ENCODE measurements at places on chromosomes 2 and 18.

GRCh38 chr2:26687328-26687727 lies 5.2 kb upstream of the KCNK3 start:
- no peak for DNase-seq

- no peak for DNase-seq
Measured at GRCh38 chr2:191048073-191048472, 34.1 kb upstream of the STAT1 start.

DNA sequence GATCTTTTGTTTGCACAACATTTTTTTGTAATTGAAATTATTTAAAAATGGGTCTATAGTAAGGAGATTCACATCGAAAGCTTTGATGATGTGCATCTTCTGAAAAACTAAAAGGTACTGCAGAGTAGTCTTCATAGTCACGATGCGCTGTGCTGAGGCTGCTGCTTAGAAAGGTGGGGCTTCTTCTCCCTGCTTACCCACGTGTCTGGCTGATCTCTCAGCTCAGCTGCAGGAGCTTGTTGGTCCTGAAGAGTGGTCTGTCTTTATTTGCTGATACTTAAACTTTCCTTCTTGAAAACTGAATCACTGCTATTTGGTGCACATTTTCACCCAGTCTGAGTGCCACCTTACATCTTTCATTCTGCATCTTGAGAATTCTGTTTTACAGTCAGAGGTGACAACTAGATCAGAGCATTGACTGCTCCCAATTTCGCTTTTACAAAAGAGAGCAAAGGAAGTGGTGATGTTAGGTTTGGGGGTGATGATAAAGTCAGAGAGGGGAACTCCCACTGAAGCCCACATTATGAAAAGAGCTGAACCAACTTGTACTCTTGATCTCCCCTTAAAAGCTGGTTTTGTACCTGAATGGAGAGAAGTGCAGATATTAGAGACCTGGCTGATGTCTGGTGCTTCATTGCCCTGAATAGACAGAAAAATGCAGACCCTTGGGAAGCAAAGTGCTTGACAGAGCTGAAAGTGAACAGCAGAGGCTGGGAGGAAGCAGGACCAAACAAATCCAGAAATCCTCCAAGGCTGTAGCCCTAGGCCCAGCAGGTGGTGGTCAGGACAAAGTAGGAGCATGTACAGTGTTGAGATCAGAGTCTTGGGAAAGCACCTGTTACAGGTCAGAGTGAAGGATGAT lies 984.5 kb downstream of the TSN start:
- DNase-seq = no peak

GRCh38 chr2:225637259-225637658 lies 237.7 kb downstream of the NYAP2 start:
- no peak for DNase-seq

Data from GOT3 (cell line).